Fibroblast of skin of left biceps (primary cell): ENCODE measurements at places on chromosomes 6 and 20.

GRCh38 chr6:33344701-33345697 lies 27.5 kb upstream of the ZBTB22 start:
- peak; percentile 56 for DNase-seq

GRCh38 chr6:127115746-127116145 lies 2.7 kb upstream of the RSPO3 start:
- no peak for DNase-seq

GRCh38 chr6:46674410-46674809 lies 13.3 kb upstream of the TDRD6 start:
- no peak for DNase-seq

GRCh38 chr6:6697620-6698019 lies 109.1 kb downstream of the LY86 start:
- DNase-seq = no peak

DNA sequence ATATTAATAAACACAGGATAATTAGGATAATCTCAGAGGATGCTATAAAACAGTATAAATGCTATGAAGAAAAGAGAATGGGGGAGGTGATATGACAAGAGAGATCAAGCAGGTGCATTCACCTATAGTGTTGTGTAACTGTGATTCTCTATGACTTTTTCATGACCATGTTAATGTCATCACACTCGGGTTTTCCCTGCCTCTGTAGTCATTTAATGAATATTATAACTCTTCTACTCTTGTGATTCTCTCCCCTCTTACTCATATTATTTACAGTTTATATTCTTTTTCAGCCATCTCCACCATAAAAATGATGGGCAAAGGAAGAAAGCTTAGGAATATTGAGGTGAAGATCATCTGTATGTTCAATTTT lies 106.9 kb upstream of the SGK1 start:
- no peak for DNase-seq

DNA sequence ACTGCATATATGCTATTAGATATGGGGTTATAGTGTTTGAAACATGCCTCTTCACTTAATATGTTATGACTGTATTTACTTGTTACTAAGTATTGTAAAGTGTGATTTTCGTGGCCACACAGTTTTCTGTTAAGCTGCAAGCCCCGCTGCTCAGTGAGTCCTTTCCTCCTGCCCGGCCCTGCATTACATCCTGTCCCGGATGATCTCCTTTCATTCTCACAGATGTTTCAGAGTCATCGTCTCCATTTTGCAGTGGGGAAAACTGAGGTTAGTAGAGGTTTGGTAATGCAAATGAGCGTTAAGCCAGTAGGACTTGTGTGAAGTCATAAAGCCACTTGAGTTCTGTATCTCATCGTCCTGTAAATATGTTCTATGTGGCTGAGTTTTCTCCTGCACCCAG lies 155.5 kb downstream of the CFAP61 start:
- DNase-seq = no peak

DNA sequence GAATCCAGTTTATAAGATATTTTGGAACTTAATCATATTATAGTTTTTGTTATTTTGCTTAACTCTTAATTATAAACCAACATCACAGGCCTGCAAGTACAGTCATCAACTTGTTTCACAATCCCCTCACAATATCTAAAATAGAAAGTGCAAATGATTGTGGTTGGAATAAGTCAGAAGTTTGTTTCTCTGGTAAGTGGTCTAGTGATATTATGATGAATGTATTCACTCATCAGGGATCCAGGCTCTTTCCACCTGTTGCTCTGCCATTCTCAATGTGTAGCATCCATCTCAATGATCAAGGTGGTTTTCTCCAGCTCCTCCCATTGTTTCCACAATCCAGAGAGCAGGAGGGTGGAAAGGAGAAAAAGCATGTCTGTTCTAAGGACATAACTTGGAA lies 54.2 kb downstream of the OPN5 start:
- no peak for DNase-seq

DNA sequence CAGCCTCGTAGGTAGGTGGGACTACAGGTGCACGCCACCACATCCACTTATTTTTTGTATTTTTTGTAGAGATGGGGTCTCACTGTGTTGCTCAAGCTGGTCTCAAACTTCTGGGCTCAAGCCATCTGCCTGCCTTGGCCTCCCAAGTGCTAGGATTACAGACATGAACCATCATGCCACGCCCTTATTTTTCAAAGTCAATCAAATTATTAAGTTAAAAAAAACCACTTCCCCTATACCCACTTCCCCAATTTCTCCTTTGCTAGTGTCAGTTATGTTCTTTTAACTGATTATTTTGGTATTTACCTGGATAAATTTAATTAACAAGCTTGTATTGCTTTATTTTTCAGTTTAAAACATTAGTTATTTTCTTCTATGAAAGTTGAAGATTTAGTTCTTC lies 49.6 kb downstream of the RIOK1 start:
- no peak for DNase-seq

- peak; percentile 39 for DNase-seq
Observed at GRCh38 chr6:73121421-73121993, 103.8 kb downstream of the KHDC1L start.

DNA sequence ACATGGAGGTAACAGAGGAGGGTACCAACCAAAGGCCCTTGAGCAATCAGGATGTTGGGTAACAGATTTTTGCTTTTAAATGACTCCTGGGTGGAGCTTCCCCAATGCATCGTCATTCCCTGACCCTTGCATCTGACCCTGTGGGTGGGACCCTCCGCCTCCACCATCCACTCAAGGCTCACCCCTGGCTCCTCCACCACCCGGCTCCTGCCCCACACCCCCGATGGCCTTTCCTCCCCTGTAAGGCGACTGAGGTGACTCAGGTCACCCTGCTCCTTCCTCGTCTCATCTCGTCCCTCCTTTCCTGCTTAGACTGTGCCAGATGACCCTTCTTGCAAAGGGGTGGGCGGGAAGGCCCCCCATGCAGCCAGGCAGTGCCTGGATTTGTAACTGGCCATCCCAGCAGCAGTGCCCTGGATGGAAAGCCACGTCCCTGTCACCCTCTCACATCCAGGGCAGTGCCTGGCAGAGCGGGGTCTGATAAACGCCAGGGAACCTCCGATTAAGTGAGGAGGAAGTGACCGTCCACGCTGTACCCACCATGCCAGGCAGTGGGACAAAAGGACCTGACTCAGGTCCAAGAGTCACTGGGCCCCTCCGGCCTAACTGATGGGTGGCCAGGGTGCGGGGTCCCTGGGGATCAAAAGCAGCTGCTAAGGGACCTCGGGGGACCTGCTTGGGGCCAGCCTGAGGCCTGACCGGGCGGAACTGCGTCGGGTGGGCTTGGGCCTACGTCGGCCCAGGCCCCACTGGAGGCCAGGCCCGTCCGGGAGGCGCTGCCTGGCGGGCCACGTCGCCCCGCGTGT lies 624 bp upstream of the NPEPL1 start:
- DNase-seq = no peak

DNA sequence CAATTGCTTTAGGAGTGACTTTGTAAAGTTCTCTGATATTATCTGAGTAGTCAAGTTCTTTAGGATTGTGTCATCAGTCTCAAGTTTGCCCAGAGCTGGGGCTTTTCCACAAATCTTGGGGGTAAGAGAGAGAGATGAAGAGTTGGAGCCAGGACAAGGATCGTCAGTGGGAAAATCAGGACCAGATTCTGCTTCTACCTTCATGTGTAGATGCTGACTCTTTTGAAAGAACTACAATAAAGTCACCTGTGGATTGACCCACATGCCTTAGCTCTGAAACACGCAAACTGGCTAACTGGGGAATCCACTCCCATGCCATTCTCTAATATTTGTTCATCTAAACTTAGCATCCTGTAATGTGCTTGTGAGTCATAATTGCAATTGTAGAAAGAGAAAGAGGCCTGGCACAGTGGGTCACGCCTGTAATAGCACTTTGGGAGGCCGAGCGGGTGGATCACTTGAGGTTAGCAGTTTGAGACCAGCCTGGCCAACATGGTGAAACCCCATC lies 15.6 kb upstream of the BICRAL start:
- no peak for DNase-seq

DNA sequence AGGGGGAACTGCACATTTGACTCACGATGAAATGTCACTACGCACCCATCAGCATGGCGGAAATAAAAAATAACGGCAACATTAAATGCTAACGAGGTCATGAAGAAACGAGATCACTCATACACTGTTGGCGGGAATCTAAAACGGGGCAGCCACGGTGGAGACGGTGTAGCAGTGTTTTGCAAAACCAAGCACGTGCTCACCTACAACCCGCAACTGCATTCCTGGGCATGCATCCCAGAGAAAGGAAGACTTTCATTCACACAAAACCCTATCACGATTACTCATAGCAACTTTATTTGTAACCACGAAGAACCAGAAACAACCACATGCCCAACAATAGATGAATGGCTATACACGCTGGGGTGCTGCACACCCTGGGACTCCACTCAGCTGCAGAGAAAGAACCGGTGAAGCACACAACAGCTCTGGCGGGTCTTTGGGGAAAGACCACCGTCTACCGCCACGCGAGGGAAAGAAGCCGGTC lies 77.0 kb downstream of the YTHDF1 start:
- no peak for DNase-seq

- no peak for DNase-seq
Observed at GRCh38 chr6:129280749-129281148, 397.8 kb downstream of the LAMA2 start.

DNA sequence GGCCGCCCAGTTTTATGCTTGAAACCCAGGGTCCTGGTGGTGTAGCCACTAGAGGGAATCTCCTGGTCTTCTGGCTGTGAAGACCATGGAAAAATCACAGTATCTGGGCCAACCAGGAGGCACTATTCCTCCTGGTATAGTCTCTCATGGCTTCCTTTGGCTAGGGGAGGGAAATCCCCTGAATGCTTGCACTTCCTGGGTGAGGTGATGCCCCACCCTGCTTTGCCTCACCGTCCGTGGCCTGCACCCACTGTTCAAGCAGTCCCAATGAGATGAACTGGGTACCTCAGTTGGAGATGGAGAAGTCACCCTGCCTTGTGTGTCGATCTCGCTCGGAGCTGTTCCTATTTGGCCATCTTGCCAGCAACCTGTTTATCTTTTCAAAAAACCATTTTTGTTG lies 10.1 kb upstream of the ZNF337 start:
- no peak for DNase-seq

DNA sequence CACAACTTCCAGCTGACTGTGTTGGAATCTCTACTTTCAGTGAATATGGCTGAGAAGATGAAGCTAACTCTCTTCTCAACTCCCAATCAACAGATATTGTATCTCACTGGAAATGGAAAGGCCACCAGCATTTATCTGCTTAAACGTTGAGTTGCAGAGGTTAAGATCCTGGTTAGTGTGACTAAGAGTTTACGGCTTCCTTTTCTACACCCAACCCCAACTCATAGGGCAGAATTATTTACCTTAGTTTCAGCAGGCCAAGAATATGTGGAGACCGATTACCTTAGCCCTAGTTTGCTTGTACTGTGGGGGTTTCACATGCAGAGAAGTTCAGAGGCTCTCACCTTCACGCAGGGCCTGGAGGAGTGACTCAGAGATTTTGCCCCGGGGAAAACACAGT lies 1026.6 kb downstream of the EYS start:
- no peak for DNase-seq
